NCI-H1105 (cell line): ENCODE measurements at places on chromosomes 2 and 18.

DNA sequence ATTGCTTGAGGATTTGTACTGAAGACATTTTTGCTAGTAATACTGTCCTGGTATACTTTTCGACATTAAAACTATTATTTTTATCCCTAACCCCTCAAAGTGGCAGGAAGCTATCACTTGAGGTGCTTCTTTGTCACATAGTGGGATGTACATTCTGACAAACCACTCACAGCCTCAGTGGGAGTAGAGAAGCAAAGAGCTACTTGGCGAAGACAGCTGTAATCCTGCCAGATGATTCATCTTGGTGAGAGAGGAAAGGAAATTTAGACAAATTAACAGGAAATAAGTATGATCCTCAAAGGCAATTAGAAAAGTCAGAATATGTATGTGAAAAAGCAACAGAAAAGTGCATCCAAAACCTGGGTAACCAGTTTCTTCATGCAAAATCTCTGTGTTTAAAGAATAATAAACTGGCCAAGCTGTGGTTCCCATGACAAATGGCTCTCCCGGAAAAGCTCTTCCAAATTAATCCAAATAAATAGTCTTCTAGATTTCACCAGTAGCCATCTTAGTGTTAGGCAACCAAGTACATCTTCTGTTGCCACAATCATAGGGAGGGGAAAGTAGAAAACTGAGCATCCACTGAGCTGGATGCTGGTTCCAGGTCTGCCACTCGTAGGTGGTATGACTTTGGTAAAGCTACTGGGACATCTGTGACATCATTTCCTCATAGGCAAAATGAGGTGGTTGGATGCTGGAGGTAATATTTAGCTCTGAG, 308.0 kb upstream of the LYPD1 start:
- no peak for DNase-seq

- DNase-seq: no peak
Observed at GRCh38 chr2:241566468-241566867, 7.9 kb downstream of the BOK start.

DNA sequence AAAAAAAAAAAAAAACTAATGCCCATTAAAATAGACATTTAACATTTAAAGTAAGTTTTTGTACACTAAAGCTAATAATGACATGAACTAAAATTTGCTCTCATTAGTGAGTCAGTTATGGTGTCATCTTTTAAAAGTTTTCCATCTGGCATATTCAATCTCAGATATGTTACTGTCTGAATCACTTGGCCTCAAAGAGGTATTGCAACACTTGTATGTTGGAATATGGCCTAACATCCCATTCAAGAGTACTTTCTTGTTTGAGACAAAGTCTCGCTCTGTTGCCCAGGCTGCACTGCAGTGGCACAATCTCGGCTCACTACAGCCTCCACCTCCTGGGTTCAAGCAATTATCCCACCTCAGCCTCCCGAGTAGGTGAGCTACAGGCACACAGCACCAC, 169.7 kb downstream of the TMEM163 start:
- no peak for DNase-seq

- no peak for DNase-seq
Observed at GRCh38 chr18:48073211-48073930, 142.9 kb upstream of the SMAD2 start.

GRCh38 chr2:215799194-215799593, 214.2 kb downstream of the MREG start:
- no peak for DNase-seq

DNA sequence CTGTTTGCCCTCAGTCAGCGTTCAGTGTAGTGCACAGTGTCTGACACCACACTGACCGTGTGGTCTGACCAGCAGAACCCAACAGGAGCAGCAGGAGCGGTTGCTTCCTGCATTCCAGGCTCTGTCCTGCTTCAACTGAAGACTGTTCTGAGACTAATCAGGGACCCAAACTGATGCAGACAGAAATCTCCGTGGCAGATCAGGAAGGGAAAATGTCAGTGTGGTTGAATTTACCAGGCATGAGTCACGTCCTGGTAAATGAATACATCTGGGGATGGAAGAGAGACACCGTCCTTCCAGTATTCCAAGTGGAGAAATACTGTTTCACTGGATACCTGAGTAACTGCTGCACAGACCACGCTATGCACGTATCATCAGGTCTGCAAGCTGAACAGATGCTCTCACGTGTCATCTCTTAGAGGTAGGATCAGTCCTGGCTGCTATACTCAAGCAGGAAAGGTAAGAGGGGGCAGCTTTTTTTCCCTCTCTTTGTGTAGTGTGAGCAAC, 223.6 kb upstream of the EPAS1 start:
- DNase-seq: no peak
